ENCODE measurements at places on chromosomes 3 and 15.

GRCh38 chr3:51378065-51378464, 7.0 kb upstream of the MANF start:
- DNase-seq, result no peak

GRCh38 chr15:90790057-90790456, 72.9 kb downstream of the BLM start:
- no peak for DNase-seq

GRCh38 chr15:61489571-61489970, 260.5 kb upstream of the RORA start:
- no peak for DNase-seq

DNA sequence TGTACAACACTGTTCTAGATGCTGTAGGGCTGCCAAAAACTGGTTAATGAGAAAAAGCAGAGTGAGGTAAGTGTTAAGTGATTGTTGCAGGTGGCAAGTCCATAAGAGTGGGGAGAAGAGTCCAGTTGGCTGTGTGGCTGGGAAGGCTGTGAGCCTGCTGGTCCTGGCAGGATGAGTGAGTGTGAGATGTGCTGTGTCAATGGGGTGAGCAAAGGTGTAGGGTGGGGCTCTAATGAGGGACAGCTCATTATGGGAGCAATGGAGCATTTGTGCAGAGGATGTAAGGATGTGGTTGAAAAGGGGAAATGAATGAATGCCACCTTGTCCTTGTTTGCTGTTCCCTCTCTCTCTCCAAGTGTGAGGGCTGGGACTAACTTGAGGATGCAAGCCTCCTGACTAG, 145.3 kb upstream of the ROPN1 start:
- DNase-seq, result no peak

DNA sequence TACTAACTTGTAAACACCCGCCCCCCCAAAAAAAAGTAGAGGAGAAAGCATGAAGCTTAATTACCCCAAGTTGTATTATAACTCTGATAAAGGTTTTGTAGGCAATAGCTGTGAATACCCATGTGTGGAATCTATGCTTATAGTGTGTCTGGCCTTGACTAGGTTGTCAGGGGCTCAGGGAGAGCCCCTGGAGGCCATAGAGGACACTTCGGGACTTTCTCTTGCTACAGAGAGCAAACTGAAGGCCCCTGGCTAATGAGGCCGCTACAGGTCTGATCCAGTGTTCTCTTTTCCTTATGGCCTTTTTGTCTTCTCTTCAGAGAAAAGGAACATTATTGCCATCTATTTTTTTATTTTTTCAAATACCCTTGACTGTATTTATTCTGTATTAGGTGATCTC, 19.1 kb upstream of the SCAANT1 start:
- no peak for DNase-seq

- peak; percentile 41 for DNase-seq
Observed at GRCh38 chr15:69926006-69926405, 171.7 kb downstream of the TLE3 start.

DNA sequence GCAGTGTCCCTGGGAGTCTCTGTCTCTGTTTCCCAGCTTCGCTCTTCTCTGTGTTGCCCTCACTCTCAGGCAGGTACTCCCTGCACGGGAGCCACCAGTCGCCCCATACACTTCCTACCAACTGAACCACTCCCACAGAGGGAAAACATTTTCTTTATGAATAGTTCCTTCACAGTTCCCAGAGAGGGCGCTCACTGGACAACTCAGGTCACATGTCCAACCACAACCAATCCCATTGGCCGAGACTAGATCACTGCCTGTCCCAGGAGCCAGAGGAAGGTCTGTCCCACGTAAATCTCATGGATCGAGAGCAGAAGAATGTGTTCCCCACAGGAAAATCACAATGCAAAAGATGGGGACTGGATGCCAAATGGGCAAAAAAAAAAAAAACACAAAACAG, 26.1 kb downstream of the GRK7 start:
- no peak for DNase-seq

DNA sequence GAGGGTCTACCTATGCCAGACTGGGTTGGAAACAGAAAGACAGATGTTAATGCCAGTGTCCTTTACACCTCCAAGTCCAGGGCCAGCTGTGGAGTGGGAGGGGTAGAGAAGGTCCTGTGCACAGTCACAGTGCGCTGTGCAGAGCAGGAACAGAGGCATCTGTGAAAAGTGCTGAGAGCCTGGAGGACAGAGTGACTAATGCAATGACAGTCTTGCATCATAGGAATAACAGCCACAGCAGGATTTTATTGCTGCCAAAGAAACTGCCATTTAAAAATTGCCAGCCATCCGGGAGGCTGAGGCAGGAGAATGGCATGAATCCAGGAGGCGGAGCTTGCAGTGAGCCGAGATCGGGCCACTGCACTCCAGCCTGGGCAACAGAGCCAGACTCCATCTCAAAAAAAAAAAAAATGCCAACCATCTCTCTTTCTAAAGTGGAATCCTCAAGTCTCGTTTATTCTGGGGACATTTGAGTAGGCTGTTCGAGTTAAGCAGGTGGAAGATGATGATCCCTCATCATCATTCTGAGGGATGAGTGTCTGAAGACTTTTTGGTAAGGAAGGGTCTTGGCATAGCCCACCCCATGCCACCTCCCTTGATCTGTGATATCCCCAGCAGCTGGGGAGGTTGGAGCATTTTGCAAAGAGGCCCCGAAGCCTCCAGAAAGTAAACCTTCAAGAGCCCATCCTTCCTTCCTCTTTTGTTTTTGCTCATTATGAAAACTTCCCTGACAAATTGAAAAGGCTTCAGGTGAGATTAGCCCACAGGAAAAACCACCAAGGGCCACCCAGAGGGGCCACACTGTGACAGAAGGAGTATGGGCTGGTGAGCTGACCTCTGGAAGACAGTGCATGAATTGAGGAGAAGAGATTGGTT, 7.7 kb downstream of the CCR2 start:
- DNase-seq, result peak; percentile 47

DNA sequence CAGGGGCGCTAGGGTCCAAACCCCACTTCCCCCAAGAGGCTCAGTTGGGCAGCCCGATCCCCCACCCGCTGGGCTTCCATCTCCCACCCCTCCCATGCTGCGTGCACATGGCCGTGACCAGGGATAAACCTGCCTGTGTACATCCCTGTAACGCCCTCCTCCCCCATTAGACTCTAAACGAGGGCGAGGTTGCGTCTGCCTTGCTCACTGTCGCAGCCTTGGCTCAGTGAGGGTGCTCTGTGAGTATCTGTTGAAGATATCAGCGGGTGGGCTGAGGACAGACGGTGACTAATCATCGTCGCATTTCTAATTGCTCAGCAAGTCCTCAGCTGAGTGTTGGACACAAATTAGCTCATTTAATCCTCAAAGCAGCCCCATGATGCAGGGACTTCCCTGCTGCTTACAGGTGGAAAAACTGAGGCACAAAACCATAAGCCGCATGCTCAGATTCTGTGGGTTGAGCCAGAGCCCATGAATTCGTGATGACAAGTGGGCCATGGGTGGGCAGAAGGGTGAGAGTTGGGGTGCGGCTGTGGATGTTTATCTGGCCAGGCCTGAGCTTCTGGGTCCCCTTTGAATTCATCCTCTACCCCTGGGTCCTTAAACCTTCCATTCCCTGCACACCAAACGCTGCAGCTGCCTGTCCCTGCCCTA, 26.0 kb downstream of the FBLN2 start:
- DNase-seq, result peak; percentile 71

DNA sequence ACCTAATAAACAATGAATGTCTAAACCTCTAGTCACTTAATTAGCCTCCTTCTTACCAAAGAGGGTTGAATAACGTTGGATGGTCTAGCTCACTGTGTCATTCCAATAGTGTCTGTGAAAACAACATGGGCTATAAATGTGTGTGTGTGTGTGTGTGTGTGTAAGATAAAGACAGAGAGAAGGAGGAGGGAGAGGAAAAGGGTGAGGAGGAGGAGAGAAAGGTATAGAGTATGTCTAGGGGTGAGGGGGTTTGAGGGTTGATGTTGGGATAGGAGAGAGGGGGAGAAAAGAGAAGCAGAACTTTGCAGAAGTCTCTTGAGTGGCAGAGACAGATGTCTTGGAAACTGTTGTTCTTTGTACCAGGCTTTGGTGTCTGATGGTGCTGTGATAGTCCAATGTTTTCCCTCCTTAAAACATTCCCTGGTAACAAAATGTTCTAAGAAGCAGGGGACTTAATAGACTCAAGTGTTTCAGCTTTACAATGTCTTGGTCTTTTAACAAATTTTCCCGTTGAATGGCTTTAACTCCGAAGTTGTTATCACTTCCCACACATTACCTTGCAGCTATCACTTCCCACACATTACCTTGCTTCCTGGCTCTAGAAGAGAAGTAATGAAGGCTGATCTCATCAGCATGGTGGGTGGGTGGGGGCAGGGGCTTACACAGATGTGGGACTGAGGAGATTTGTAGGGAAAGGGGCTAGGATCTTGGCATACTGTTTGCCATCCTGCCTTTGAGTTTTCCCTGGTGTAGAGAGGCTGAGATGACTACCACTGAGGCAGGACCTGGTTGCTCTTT, 57.8 kb upstream of the ETV5 start:
- no peak for DNase-seq

- peak; percentile 40 for DNase-seq
Observed at GRCh38 chr15:32718227-32718820, 520 bp downstream of the GREM1 start.

- DNase-seq, result no peak
Observed at GRCh38 chr3:177995381-177996085, 540.7 kb upstream of the KCNMB2 start.

- no peak for DNase-seq
Observed at GRCh38 chr3:96449803-96450202, 364.6 kb upstream of the EPHA6 start.

GRCh38 chr3:170717410-170718402, 131.8 kb upstream of the SLC7A14 start:
- no peak for DNase-seq

- DNase-seq, result peak; percentile 56
Observed at GRCh38 chr15:62472616-62473299, 307.7 kb upstream of the C2CD4B start.

- no peak for DNase-seq
Observed at GRCh38 chr3:108546692-108547091, 36.3 kb upstream of the MYH15 start.

GRCh38 chr3:76310667-76311066, 525.3 kb upstream of the ZNF717 start:
- no peak for DNase-seq

DNA sequence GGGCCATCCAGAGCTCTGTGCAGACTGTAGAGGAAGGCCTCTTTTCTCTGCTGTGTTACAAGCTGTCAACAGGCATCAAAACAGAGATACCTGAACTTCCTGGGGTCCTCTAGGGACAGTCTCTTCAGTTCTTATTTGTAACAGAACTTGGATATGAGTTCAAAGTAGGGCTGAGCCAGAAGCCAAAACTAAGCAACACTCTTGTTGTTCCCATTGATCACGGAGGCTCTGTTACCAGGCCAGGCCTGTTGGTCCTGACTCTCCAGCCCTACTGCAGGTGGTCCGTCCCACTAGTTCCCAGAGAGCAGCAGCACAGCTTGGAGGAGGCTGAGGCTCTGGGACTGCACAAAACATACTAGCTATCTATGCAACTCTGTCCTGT, 13.1 kb upstream of the AHSG start:
- DNase-seq, result no peak

DNA sequence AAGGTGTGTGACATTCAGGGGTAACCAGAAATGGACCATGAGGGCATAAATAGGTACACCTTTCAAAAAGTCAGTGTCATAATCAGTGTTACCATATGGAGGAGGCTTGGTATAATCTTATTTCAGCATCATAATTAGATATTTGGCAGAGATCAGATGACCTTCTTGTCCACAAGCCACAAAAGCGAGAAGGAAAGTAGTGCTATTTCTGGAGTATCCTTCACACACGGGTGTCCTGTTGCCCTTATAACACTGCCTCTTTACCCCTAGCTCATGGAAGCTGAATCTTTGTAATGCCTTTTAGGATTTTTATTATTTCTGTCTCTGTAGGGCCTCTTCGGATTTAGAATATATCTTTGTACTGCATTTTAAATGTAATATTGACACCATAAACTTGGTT, 132.8 kb downstream of the LRIG1 start:
- no peak for DNase-seq

- no peak for DNase-seq
Observed at GRCh38 chr3:130662501-130662996, 84.1 kb downstream of the PIK3R4 start.

- DNase-seq, result no peak
Observed at GRCh38 chr15:29098652-29099051, 171.0 kb downstream of the NSMCE3 start.

GRCh38 chr3:10599017-10599416, 93.6 kb upstream of the ATP2B2 start:
- DNase-seq, result no peak

GRCh38 chr3:36663666-36664291, 100.6 kb downstream of the DCLK3 start:
- DNase-seq, result peak; percentile 36

DNA sequence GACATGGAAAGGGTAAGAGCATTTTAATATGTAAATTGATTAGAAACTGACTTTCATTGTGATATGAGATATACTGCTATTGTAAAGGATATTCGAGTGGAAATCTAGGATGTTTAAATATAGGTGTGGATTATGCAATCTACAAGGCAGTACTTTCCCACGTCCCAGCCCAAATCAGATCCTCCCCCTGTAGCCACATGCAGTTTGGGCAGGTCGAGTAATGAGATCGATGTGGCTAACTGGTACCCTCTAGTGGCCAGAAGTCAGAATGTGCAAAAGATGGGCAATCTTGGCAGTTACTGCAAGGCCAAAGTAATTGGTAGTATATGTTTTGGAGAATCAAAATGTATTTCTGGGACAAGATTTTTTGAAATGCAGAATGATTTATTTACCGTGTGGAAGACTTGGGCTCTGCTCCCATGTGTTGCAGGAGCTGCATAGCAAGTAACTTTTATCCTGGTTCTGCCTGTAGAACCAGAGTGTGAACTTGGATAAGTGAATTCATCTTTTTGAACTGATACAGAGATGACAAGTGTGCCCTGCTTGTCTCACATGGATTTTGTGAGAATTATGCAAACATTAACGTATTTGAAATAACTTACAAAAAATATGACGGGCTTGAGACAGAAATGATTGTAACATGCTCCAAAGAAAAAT, 94.5 kb upstream of the ADAMTSL3 start:
- DNase-seq, result peak; percentile 84

GRCh38 chr3:187458921-187459320, 90.7 kb downstream of the RTP4 start:
- no peak for DNase-seq

DNA sequence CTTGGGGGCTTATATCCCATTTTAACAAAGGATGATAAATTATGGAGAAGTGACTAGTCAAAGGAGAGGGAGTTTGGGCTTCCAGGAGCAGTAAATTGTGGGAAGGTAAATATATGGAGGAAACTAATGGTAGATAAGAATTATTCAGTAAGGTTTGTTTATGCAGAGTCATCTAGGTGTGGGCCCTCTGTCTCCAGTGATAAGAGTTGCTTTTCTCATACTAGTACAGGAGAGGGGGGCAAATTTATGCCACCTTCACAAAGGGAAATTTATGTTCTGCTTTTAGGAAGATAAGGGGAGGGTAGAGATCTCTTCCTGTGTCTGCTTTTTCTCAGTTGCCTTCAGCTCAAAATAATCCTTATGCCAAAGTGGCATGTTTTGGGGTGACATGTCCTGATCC, 383.7 kb upstream of the PPP2R3A start:
- DNase-seq, result no peak

- DNase-seq, result no peak
Observed at GRCh38 chr3:131501949-131502348, 822 bp downstream of the MRPL3 start.

GRCh38 chr3:134419214-134419959, 45.1 kb upstream of the AMOTL2 start:
- no peak for DNase-seq

All from AG20443 (cell line).